ENCODE measurements at places on chromosomes 6 and 20.
A peak's percentile ranks its signal among the peaks of the same experiment; 100 is the strongest.

DNA sequence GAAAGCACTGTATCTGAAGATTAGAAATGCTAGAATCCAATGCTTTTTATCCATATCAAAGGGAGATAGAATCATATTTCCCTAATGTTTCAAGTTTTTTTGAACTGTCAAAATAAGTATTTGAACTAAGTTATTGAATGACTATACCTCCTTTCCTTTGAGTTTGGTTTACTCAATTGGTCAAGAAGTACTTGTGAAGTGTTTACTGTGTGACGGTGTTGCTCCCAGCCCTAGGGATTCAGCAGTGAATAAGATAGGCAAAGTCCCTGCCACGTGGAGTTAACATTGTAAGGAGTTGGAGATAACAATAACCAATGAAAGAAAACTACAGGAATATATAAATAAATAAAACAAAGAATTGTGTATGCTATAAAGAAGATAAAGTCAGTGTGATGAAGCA, 535.9 kb downstream of the FRK start:
- no peak for DNase-seq

GRCh38 chr6:2126351-2126750, 119.1 kb downstream of the GMDS start:
- DNase-seq = no peak

DNA sequence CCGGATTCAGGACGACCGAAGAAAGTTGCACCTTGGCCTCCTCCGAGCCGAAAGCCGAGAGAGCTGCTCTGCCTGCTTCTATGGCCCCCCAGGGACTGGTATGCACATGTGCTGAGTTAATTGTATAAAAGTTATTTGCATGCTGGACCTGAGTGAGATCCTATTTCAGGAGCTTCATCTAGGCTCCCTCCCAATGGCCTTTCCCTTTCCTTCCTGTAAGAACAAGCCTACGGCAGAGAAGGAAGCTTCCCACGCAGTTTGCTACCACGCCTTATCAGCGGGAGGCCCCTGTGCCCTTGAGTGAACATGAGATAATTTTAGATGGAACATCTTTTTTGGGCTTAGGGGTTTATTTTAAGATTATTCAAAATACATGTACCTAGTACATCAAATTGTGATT, 65.9 kb downstream of the RIN2 start:
- DNase-seq = no peak

DNA sequence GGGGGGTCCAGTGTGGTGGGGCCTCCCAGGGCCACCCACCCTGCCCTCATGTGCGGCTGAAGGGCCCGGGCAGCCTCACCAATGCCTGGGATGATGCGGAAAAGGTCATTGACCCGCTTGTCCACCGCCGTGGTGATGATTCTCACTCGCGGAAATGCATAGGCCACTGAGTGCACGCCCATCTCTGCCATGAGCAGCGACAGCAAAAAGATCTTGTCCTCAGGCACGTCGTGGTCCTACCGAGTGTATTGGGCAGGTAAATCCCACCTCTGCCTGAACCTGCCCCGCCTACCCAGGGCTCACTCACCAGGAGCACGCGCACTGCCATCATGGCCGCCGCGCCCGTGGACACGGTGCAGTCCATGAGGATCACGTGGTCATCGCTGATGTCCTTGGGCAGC, 16.1 kb downstream of the UCKL1 start:
- DNase-seq = no peak

DNA sequence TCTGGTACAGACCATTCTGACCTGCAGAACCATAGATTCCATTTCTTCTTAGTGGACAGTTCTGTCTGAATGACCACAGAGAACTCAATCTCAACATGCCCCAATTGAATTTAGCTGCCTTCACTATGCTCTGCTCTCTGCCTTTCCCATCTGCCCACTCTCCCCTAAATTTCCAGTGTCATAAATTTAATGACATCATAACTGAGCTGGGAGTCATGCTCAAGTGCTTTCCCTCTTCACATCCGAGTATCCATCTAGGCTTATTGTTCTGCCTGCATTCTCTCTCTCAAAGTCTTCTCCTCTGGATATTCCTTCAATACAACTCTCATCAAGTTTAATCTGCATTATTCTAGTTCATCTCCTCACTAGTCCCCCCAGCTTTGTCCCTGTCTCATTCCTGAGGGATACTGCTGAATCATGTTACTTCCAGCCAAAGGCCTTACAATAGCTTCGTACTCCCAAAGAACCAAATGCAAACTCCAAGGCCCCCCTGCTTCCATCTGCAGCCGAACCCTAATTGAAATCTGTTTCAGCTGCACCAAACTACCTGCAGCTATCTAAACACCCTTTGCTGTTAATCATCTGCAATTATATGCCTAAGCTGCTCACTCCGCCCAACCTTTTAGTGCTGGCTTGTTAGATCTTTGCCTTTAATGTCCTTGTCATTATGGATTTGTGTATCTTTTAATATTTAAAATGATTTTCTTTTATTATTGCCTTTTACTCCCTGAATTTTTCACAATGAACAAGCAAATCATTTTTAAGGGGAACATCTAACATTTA, 46.1 kb downstream of the SLC35B3 start:
- DNase-seq = no peak

DNA sequence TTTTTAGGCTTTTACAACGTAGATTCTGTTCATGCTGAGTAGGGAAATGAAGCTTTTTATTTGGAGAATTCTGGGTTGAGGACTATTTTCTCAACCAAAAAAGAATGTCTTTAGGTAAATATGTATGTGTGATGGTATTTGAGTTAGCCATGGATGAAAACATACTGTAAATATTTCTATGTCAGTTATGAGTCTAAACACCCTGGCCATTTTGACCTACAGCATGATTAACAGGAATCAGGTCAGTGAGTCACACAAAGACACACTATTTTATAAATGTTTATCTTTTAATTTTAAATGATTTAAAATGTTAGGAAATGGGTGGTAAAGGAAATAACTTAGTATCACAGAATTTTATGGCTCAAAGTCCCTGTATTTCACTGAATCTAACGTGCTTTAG, 851.7 kb upstream of the MAP3K7 start:
- no peak for DNase-seq

GRCh38 chr6:9039258-9039657, 603.9 kb upstream of the SLC35B3 start:
- no peak for DNase-seq

- DNase-seq = no peak
Measured at GRCh38 chr20:63835021-63835858, 4.2 kb upstream of the ZBTB46 start.

GRCh38 chr20:50054626-50055511, 58.1 kb downstream of the UBE2V1 start:
- no peak for DNase-seq

- peak; percentile 26 for DNase-seq
Measured at GRCh38 chr6:130366107-130367005, 539 bp downstream of the TMEM200A start.
